CD14-positive monocyte (primary cell): ENCODE measurements at places on chromosomes 1 and 21.

DNA sequence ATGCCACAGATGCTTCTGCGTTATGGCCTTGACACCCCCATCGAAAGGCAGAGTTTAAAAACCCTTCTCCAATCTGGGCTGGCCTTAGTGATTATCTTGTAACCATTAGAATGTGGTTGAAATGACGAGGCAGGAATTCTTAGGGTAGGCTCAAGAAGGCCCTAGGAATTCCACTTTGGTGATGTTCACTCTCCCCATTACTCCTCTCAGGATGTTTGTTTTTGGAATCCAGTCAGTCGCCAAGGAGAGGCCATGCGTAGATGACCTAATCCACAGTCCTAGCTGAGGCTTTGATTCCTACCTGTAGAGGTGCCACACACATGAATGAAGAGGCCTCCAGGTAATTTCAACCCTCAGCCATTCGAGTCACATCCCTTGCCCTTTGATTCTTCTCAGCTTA is 318.2 kb downstream of the NEGR1 start:
- H3K4me3 ChIP-seq, result no peak overlapping the region
- H3K4me1 ChIP-seq, result no peaks in the 10 kb centered on the region
- H3K36me3 ChIP-seq, result no peaks in the 10 kb centered on the region
- H3K27me3 ChIP-seq, result no peaks in the 10 kb centered on the region
- no peak overlapping the region for H3K27ac ChIP-seq
- DNase-seq, result no peak

- no peak for DNase-seq
- peak overlapping the region; percentile 54 for H3K27ac ChIP-seq
- H3K36me3 ChIP-seq, result no peaks in the 10 kb centered on the region
- H3K4me3 ChIP-seq, result no peak overlapping the region
Measured at GRCh38 chr1:235270625-235271024, 57.4 kb downstream of the ARID4B start.

DNA sequence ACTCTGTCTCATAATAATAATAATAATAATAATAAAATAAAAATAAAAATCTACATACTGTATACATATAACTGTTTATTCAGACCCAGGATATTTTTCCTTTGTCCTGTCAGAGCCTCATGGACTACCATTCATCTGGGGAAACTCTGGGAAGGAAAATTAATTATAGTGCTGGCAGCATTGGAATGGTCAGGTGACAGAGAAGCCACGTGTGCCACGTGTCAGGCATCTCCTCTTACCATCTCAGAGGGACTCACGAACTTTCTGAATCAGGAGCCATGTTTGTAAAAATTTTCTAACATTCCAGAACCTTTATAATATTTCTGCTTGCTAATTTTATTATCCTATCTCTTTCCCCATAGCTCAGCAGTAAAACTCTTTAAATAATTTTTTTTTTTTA is 97.8 kb upstream of the HNRNPU start:
- H3K36me3 ChIP-seq, result no peaks in the 10 kb centered on the region
- DNase-seq, result no peak
- H3K4me3 ChIP-seq, result no peak overlapping the region
- H3K4me1 ChIP-seq, result peaks cover 44% of the 10 kb centered on the region
- H3K27ac ChIP-seq, result no peak overlapping the region

- DNase-seq, result peak; percentile 10
- no peaks in the 10 kb centered on the region for H3K4me1 ChIP-seq
- no peaks in the 10 kb centered on the region for H3K36me3 ChIP-seq
Measured at GRCh38 chr1:207034998-207035397, 2.4 kb upstream of the C1orf116 start.

GRCh38 chr1:207818971-207819451 is 67.2 kb downstream of the CD46 start:
- H3K36me3 ChIP-seq, result peaks cover 69% of the 10 kb centered on the region
- H3K27ac ChIP-seq, result no peak overlapping the region
- no peaks in the 10 kb centered on the region for H3K27me3 ChIP-seq
- no peak for DNase-seq
- H3K4me3 ChIP-seq, result no peak overlapping the region

GRCh38 chr1:47906009-47906432 is 91.2 kb downstream of the TRABD2B start:
- no peaks in the 10 kb centered on the region for H3K36me3 ChIP-seq
- H3K4me3 ChIP-seq, result no peak overlapping the region
- H3K27me3 ChIP-seq, result no peaks in the 10 kb centered on the region
- no peaks in the 10 kb centered on the region for H3K4me1 ChIP-seq

GRCh38 chr21:38293113-38293512 is 36.3 kb downstream of the KCNJ15 start:
- no peaks in the 10 kb centered on the region for H3K36me3 ChIP-seq
- H3K27ac ChIP-seq, result peak overlapping the region; percentile 95
- H3K27me3 ChIP-seq, result no peaks in the 10 kb centered on the region
- peaks cover 97% of the 10 kb centered on the region for H3K4me1 ChIP-seq
- no peak for DNase-seq

DNA sequence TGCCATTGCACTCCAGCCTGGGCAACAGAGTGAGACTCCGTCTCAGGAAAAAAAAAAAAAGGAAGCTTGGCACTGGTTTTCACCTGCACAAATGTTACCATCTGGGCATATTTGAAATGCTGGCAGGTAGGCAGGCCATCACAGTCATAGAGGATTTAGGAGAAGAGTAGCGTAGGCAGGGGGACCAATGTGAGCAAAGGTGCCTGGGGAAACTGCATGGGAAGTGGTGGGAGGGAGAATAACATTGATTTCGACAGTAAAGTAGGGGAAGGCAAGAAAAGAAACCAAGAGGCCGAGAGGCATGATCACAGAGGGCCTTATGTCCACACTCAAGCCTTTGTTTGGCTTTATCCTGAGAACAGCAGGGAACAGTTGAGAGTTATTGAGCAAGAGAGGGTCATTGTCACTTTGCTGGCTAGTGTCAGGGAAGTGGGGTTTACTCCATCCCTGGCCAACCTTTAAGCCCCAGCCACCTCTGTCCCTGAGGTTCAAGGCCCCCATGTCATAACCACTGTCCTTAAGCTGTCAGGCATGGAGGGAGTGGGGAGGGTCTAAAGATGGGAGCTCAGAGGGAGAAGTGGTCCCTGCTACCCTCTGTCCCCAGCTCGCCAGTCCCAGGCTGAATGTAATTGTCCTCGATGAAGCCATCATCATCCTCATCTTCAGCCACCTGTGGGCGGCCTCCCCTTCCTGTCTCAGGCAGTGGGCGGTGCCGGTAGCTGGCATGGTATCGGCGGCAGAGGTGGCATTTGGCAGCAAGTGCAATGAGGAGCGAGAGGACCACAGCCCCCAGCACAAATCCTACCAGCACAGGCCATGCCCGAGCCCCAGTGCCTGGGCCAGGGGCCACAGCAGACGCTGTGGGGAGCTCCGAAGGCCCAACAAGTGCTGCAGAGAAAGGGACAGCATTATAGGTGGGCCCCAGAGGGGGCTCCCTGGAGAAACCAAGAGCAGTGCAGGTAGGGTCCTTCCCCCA is 2.9 kb downstream of the C1orf210 start:
- no peak overlapping the region for H3K27ac ChIP-seq
- no peaks in the 10 kb centered on the region for H3K36me3 ChIP-seq
- H3K27me3 ChIP-seq, result no peaks in the 10 kb centered on the region

DNA sequence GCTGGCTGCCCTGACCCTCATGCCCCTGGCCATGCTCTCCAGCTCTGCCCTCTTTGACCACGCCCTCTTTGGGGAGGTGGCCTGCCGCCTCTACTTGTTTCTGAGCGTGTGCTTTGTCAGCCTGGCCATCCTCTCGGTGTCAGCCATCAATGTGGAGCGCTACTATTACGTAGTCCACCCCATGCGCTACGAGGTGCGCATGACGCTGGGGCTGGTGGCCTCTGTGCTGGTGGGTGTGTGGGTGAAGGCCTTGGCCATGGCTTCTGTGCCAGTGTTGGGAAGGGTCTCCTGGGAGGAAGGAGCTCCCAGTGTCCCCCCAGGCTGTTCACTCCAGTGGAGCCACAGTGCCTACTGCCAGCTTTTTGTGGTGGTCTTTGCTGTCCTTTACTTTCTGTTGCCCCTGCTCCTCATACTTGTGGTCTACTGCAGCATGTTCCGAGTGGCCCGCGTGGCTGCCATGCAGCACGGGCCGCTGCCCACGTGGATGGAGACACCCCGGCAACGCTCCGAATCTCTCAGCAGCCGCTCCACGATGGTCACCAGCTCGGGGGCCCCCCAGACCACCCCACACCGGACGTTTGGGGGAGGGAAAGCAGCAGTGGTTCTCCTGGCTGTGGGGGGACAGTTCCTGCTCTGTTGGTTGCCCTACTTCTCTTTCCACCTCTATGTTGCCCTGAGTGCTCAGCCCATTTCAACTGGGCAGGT is 3.8 kb downstream of the GPR61 start:
- H3K27ac ChIP-seq, result no peak overlapping the region
- H3K36me3 ChIP-seq, result no peaks in the 10 kb centered on the region
- H3K4me1 ChIP-seq, result peaks cover 14% of the 10 kb centered on the region
- no peaks in the 10 kb centered on the region for H3K27me3 ChIP-seq
- no peak for DNase-seq
- H3K4me3 ChIP-seq, result no peak overlapping the region

- no peak for DNase-seq
- H3K36me3 ChIP-seq, result no peaks in the 10 kb centered on the region
- H3K4me3 ChIP-seq, result no peak overlapping the region
- no peaks in the 10 kb centered on the region for H3K4me1 ChIP-seq
- H3K27ac ChIP-seq, result no peak overlapping the region
- H3K27me3 ChIP-seq, result no peaks in the 10 kb centered on the region
Measured at GRCh38 chr1:95126846-95127245, 9.7 kb downstream of the TLCD4 start.

GRCh38 chr21:29265690-29266479 is 32.8 kb upstream of the BACH1 start:
- peaks cover 4% of the 10 kb centered on the region for H3K4me1 ChIP-seq
- H3K27ac ChIP-seq, result no peak overlapping the region
- no peak overlapping the region for H3K4me3 ChIP-seq
- no peak for DNase-seq
- H3K27me3 ChIP-seq, result no peaks in the 10 kb centered on the region

GRCh38 chr21:38878379-38879179 is 72.8 kb downstream of the ETS2 start:
- peak overlapping the region; percentile 44 for H3K27ac ChIP-seq
- peak; percentile 72 for DNase-seq
- H3K27me3 ChIP-seq, result no peaks in the 10 kb centered on the region
- H3K4me3 ChIP-seq, result no peak overlapping the region
- peaks cover 40% of the 10 kb centered on the region for H3K4me1 ChIP-seq

GRCh38 chr1:156477526-156478249 is 22.9 kb downstream of the MEF2D start:
- peak overlapping the region; percentile 45 for H3K27ac ChIP-seq
- H3K36me3 ChIP-seq, result peaks cover 100% of the 10 kb centered on the region
- H3K4me3 ChIP-seq, result no peak overlapping the region
- DNase-seq, result no peak

DNA sequence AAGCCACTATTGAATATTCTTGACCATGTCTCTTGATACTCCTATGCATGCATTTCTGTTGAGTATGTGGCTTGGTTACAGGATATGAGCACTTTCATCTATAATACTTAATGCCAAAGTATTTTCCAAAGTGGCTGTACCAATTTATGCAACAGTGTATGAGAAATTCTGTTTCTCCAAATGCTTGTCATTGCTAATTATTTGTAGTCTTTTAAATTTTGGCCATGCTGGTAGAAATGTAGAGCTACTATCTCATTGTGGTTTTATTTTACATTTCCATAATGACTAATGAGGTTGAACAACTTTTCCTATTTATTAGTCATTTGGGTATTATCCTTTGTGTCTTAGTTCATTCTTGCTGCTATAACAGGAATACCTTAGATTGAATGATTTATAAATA is 71.4 kb upstream of the TSPAN2 start:
- no peaks in the 10 kb centered on the region for H3K27me3 ChIP-seq
- DNase-seq, result no peak
- no peaks in the 10 kb centered on the region for H3K36me3 ChIP-seq
- H3K27ac ChIP-seq, result no peak overlapping the region
- no peak overlapping the region for H3K4me3 ChIP-seq

DNA sequence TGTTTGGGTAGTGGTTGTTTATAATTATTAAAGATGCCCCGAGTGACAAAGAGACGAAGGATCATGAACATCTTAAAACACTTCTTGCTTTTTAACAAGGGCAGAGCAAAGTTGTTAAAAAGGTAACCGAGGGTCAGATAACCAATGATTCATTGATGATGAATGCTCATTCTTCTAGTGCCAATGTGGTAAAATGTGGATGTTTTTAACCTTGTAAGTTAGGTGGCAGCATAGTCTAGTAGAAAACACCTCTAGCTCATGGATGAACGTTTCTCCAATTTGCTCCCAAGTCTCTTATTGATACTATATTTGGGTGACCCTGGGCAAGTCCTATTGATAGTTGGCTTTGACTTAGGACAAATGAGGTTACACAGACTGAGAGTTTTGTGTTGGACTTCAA is 167.9 kb downstream of the KIF26B start:
- no peaks in the 10 kb centered on the region for H3K4me1 ChIP-seq
- H3K36me3 ChIP-seq, result no peaks in the 10 kb centered on the region
- H3K4me3 ChIP-seq, result no peak overlapping the region
- H3K27ac ChIP-seq, result no peak overlapping the region
- peaks cover 10% of the 10 kb centered on the region for H3K27me3 ChIP-seq
- DNase-seq, result no peak

GRCh38 chr1:225817611-225818061 is 7.7 kb downstream of the EPHX1 start:
- no peaks in the 10 kb centered on the region for H3K27me3 ChIP-seq
- no peak overlapping the region for H3K27ac ChIP-seq
- H3K36me3 ChIP-seq, result no peaks in the 10 kb centered on the region
- peaks cover 27% of the 10 kb centered on the region for H3K4me1 ChIP-seq
- no peak overlapping the region for H3K4me3 ChIP-seq

DNA sequence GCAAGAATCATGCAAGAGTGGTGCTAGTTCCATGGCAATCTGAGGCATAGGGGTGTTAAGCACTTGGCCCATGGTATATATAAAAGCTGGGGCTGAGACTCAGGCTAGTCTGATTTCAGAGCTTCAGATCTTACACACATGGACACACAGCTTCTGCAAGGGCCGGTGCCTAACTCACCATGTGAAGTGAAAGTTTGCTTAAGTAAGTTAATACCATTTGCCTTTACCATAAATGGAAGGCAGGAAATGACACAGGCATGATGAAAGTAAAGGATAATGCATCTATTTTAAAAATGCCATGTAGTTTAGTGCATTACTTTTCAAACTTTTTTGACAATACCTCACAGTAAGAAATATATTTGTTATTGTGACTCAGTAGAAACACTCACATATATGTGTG is 122.6 kb downstream of the KCNJ6 start:
- H3K27me3 ChIP-seq, result no peaks in the 10 kb centered on the region
- no peaks in the 10 kb centered on the region for H3K36me3 ChIP-seq
- DNase-seq, result no peak
- H3K4me1 ChIP-seq, result no peaks in the 10 kb centered on the region

DNA sequence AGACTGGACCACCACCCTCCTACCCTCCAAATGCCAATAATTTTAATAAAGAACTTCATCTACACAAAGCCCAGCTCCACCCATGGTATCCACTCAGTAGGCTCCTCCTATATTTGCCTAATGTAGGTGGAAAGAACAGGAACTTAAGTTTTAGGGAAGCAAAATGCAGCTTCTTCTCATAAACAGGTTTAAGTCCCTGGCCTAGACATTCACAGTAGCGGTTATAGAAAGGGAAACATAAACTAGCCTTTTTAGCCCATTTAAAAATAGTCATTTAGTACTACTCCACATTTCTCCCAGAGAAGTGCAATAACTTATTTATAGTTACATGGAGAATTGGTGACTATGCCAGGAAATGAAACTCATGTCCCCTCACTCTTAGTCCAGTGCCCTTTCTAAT is 56.6 kb upstream of the CPLANE2 start:
- peaks cover 71% of the 10 kb centered on the region for H3K36me3 ChIP-seq
- H3K4me3 ChIP-seq, result no peak overlapping the region
- DNase-seq, result peak; percentile 76
- peaks cover 26% of the 10 kb centered on the region for H3K4me1 ChIP-seq
- peak overlapping the region; percentile 77 for H3K27ac ChIP-seq
